ENCODE measurements at places on chromosomes 5 and 9.

DNA sequence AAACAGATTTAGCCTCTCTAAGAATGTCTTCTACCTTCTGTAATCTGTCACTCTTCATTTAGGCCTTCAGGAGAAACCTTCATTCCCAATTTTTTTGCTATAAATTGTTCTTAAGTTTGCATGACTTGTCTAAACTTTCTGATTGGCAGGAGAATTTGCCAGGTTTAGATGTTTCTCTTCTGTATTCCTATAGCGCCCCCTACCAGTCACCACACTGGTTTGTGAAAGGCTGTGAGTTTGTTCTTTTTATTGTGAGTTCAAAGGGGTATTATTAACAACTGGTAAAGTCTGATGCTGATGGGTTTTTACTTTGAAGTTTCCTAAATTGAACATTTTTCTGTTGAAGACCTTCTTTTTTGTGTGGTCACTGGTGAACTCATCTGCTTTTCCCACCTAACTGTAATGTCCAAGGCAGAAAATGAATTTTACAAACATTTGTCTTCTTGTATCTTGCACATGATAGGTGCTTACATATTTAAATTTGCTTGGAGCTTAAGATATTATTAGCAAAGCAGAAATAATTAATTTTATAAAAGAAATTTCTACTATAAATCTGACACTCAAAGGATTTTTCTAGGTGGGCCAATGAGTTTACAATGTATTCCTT, 18.4 kb upstream of the F2RL2 start:
- no peak for DNase-seq

GRCh38 chr9:91445135-91445534, 21.5 kb upstream of the NFIL3 start:
- no peak for DNase-seq

DNA sequence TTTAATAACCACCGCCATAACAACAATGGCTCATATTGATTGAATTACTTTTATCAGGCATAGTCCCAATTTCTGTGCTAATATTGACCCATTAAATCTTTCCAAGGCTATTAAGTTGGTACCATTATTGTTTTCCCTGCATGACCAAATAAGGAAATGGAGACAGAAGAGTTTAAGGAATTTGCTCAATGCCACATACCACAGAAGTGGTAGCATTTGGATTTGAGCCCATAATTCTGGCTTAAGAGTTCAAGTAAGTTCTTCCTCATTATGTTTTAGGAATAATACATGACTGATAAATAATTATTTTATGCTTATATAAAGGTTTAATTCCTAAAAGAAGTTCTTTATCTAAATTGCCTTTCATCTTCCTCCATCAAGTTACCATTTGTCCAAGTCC, 43.4 kb upstream of the HAPLN1 start:
- no peak for DNase-seq

- DNase-seq: no peak
Measured at GRCh38 chr9:33438926-33439680, 8.3 kb downstream of the AQP3 start.

GRCh38 chr9:129849901-129850300, 14.6 kb downstream of the USP20 start:
- DNase-seq: no peak

DNA sequence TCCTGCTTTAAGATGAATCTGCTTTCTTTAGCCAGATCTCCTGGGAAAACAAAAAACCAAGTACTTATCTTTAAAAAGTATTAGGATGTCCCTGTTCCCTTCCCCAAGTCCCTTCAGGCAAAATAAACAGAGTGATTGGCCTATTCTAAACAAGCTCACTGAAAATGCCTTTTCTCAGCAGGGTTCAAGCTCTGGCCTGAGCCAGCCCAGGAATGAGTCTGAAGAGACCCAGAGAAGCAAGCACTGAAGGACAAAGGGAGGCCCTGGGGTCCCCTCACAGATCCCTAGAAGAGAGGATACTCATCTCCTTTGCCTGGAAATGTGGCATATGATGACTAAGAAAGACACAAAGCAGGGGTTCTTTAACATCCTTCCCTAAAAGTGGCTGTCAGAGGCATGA, 66.8 kb upstream of the MAP1B start:
- DNase-seq: no peak

- DNase-seq: no peak
Measured at GRCh38 chr5:132065951-132066701, 5.7 kb downstream of the IL3 start.

GRCh38 chr5:55851675-55851979, 470 bp downstream of the IL31RA start:
- no peak for DNase-seq

- DNase-seq: no peak
Measured at GRCh38 chr9:93083592-93084470, 12.2 kb upstream of the CARD19 start.

DNA sequence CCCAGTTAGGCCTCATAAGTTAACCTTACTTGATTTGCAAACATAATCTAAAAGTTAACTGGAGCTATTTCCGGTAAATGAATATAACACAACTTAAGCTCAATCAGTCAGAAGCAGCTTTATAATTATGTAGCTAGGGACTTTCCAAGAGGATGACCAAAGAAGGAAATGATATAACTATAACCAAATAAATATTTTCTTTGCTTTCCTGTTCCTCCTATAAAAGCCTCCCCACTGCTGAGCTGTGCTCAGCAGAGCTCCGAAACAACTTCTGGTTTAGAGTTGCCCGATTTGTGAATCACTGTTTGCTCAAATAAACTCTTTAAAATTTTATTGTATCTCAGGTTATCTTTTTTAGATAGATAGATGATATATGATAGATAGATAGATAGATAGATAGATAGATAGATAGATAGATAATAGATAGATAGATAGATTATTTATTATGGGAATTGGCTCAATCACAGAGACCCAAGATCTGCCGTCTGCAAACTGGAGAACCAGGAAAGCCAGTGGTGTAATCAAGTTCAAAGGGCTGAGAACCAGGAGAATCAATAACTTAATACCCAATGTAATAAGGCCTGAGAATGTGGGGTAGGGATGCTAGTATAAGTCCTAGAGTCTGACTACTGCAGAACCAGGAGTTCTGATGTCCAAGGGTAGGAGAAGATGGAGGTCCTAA, 19.3 kb upstream of the TMEM161B start:
- no peak for DNase-seq

DNA sequence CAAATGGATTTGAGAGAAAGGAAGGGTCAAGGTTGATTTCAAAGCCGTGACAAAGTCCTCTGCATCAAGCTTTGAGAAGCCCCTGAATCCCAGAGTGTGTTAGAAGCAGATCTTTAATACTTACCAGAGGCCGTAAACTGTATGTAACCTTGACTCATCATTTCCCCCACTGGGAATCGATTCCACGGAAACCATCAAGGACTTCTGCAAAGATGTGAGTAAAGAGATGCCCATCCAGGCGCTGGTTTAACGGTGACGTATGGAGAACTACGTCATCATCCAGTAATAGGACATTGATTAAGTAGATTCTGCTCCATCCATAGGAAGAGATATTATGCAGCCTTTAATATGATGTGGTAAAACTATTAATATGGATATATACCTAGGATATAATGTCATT, 1.6 kb downstream of the RNF183 start:
- no peak for DNase-seq

- no peak for DNase-seq
Measured at GRCh38 chr5:83645936-83646335, 74.7 kb downstream of the HAPLN1 start.

GRCh38 chr5:56164376-56164775, 68.8 kb downstream of the ANKRD55 start:
- DNase-seq: no peak

DNA sequence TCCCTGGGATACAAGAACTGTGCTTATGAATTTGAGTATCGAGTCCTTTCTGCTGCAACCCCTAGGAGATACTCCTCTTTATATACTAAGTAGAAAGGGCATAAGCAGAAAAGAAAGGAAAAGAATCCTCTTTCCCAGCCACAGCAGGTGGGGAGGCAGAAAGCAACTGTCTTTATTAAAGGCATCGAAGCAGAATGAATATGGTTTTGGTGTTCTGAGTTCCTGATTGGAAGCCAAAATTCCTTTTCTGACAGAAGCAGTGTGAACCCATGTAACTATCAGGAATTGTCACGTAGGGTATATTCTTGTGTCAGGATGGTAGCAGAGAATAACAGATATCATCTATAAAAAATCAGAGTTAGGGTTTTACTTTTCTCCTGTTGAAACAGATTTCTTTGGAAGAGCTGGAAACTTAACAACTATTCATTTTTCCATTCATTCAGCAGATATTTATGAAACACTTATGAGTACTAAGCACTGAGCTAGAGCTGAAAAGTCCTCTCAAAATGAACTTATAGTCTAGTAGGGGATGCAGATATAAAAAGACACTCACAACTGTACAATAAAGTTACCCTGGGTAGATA, 96.5 kb upstream of the LHFPL2 start:
- DNase-seq: no peak
